ENCODE measurements at places on chromosomes 6 and 20.

DNA sequence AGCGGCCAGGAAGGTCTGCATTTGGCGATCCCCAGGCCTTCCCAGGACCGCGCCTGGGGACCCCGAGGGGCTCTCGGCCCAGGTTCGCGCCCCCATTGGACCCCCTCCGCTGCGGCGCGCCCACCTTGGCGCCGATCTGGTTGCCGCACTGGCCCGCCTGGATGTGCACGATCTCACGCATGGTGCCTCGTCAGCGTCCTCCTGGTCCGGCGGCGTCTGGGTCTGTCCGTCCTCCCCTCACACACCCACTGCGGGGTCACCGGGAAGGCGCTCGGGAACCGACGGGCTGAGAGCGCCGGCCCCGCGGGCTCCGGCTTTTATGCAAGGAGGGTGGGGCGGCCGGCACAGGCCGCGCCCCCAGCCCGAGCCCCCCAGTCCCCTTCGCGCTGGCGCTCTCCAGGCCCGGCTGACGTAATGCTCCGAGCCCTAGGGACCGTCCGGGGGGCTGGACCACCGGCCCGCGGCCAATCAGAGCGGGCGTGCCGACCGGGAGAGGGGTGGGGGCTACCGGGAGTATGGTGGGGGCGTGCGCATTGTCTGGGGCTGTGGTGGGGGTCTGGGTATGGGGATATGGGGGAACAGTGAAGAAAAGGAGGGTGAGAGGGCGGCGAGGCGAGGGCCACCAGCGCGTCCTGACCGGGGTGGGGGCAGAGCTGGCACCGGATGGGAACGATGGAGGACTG, at the start of gene TUBB2B:
TUBB2B (minus strand) TSS at position 291 of the 683 bp plus-strand sequence; CDS start at position 181, 110 bp downstream.
- peak; percentile 92 for DNase-seq

DNA sequence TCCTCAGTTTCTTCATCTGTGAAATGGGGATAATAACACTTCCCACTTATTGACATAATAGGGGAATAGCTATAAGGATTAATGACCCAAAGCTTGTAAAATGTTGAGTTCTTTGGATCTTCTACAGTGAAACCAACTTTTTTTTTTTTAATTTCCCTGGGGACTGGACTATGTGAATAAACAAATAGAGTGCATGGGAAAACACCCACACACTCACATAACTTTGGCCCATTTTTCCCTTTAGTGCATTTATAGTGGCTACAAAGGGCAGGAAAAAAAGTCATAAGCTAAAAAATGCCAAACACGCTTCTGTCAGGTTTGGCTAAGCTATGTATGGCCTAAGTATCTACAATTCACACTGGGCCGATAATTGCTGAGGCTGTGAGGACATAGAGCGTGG, 406.2 kb upstream of the JAG1 start:
- DNase-seq: no peak

GRCh38 chr6:48134246-48134645, 23.2 kb upstream of the PTCHD4 start:
- DNase-seq: no peak

DNA sequence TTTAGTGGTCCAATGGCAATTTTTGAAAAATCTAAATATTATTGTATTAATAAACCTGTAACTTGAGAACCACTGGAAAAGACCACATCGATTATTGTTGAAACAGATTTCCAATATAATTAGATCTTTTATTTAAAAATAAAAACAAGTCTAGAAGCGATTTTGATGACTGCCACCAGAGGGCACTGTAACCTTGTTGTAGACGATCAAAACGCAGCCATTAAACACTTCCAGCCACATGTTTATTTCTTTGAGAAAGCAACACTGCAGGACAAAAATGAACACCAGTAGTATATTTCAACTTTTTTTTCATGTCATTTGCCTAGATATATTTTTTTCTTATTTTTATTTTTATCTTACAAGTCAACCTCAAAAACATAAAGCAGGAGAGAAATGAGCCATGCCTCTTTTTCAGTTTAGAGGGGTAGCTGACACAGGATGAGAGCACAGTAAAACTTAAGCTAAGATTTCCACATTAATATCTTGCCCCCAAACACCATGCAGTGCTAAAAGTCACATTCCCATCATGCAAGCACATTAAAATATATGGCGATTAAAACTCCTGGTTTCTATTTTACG, 115.4 kb downstream of the OPRM1 start:
- peak; percentile 64 for DNase-seq

GRCh38 chr6:70396163-70396562, 17.1 kb upstream of the FAM135A start:
- DNase-seq: no peak

Measured in kidney (tissue), 22 donors.